ENCODE measurements at places on chromosomes 2 and 18. TPM values are rescaled to one million over a fixed set of nuclear protein-coding genes. Genes with fewer than 3 reads are reported as not detected.
A peak's percentile ranks its signal among the peaks of the same experiment; 100 is the strongest.

DNA sequence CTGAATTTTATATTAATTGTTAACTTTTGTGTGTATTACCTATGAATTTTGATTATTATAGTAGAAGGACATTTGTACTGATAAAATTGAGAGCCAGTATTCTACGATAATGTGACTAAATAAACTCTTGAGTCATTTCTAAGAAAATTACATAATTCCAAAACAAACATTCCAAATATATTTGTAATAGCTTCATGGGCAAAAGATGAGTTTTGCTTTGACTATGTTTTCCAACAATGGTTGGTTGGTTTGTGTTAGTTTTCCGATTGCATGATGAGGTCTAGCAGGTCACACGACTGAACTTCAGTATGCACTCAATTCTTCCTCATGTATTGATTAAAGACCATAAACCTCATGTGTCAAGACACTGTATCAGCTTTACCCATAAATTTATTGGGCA is 71.7 kb upstream of the WDR75 start:
- DNase-seq: no peak

DNA sequence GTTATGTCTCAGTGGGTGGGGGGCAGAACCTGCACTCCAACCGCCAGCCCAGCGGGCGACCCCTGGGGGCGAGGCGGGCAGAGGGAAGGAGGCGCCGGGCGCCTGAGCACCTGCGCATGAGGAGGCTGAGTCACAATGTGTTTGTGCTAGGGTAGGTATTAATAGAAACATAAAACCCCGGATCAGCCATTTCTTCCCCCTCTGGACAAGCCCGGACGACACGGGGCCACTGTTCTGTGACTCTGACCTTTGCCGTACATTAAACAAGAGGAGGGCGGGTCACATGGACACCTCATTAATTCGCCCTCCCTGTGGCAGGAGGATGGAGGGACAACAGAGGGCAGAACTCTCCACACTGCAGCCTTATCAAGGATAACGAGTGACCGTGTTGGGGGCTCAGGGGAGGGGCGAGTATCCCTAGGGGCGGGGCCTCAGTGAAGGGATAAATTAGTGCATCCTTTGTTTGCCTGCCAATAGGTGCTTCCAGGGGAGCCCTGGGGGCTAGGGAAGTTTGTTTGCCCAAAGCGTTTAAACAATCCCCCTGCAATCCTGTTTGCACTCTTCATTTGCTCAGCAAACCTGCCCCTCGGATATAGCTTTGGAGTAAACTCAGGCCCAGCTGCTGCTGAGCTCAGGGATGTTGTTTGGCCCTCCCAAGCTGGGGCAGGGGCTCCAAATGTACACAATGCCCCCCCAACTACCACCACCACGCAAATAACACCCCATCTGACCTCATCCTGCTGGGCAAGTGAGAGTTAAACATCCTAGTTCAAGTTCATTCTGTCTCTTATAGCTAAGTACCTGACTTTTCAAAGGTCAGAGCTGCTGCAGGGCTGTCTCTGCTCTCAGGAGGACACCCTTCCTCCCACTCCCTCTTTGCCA is 171.2 kb upstream of the GLI2 start:
- DNase-seq: peak; percentile 29

GRCh38 chr2:203798296-203799087 is 69.1 kb upstream of the CTLA4 start:
- DNase-seq: no peak

GRCh38 chr2:46347648-46348280 is 50.6 kb downstream of the EPAS1 start:
- no peak for DNase-seq

DNA sequence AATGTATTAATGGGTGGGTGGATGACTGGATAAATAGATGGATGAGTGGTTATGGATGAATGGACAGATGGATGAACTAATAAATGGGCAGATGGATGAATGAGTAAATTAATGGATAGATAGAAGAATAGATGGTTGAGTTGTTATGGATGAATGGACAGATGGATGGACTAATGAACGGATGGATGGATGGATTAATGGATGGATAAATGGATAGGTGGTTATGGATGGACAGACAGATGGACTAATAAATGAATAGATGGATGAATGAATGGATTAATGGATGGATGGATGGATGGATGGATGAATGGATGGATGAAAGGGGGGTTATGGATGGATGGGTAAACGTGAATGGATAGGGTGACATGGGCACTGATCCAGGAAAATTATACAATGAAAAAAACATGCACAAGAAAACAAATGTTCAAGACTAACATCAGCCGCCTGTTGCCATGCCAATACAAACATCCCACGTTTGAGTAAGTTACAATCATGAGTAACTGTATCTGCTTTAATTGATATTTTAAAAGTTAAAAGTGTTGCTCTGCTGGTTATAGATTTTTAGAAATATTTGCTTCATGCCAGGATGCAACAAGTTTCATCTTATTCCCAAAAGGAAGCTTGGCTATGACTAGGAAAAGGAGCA is 20.8 kb downstream of the PXDN start:
- DNase-seq: no peak

DNA sequence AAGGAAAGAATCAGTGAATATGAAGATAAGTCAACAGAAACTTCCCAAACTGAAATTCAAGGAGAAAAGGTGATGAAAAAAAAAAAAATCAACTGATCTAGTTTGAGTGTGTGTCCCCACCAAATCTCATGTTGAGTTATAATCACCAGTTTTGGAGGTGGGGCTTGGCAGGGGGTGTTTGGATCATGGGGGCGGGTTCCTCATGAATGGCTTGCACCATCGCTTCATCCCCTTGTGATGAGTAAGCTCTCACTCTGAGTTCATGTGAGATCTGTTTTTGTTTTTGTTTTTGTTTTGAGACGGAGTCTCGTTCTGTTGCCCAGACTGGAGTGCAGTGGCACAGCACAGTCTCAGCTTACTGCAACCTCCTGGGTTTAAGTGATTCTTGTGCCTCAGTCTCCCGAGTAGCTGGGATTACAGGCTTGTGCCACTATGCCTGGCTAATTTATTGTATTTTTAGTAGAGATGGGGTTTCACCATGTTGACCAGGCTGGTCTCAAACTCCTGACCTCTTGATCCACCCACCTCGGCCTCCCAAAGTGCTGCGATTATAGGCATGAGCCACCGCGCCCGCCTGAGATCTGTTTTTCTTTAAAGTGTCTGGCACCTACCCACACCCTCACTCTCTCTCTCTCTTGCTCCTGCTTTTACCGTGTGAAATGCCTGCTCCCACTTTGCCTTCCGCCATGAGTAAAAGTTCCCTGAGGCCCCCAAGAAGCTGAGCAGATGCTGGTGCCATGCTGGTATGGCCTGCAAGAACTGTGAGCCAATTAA is 4.0 kb upstream of the SLC66A2 start:
- no peak for DNase-seq

- peak; percentile 79 for DNase-seq
These were observed 400 bp downstream of the CCDC88A start for GRCh38 chr2:55419233-55419678.

GRCh38 chr2:174777347-174778084 is 13.2 kb upstream of the CHRNA1 start:
- no peak for DNase-seq

GRCh38 chr2:78977661-78978145 is 47.8 kb upstream of the REG3G start:
- no peak for DNase-seq

DNA sequence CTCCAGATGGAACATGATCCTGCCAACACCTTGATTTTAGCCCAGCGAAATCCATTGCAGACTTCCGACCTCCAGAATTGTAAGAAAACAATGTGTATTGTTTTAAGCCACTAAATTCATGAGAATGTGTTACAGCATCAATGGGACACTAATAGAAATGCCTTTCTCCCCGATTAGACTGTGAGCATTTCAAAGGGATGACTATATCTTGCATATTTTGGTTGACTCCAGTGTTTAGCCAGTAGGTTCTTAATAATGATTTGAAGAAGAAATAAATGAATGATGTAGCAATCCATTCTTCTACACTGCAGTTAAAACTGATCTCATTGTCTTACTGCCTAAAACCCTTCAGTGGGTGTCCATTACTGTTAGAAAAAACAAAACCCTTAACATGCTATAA is 67.4 kb upstream of the ACVR1C start:
- no peak for DNase-seq

DNA sequence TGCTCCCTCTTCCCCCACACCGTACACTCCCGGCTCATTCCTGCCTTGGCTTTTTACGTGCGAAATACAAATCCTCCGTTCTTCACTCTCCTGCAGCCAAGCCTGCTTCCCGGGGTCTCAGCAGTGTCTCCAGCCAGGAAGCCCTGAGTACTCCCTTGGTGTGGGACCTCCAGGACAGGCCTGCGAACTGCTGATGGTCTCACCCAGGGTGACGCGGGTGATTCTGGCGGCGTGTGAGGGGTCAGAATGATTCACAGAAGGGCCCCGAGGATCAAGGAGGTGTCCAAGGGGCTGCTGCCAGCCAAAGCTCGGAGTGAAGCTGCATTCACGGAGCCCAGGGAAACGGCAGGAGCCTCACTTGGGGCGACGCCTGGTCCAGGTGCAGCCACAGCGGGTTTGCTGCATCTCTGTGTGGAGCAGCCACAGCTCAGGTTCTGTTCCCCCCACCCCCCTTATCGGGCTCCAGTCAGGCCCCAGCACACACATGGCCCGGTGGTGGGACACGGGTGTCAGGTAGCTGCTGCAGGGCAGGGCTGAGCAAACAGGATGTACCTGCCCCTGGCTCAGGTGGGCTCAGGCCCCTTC is 337.7 kb upstream of the MYT1L start:
- no peak for DNase-seq

GRCh38 chr2:45138904-45139303 is 129.7 kb upstream of the SIX2 start:
- DNase-seq: no peak

- peak; percentile 51 for DNase-seq
These were observed 290.3 kb downstream of the C1D start for GRCh38 chr2:67772216-67773170.

GRCh38 chr2:201931951-201932350 is 101.7 kb upstream of the FZD7 start:
- DNase-seq: no peak

GRCh38 chr18:24986666-24987302 is 365.2 kb downstream of the ZNF521 start:
- DNase-seq: no peak

DNA sequence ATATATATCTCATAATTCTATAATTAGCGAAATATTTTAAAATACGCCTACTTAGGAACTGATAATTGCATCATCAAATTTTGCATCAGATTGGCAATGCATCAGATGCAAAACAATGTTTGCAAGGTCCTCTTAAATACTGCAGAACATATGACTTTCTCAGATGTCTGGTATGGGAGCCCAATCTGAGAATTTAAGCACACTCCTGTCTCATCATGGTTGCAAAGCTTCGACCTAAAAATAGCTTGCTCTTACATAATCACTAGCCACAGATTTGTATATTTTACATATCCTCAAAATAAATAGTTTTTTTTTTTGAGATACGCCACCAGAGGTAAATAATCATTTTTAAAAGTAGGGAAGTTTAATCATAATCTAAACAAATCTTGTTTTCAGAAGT is 123.2 kb downstream of the CABYR start:
- DNase-seq: no peak

- DNase-seq: no peak
These were observed 13.3 kb upstream of the CCDC85A start for GRCh38 chr2:56170504-56170903.

DNA sequence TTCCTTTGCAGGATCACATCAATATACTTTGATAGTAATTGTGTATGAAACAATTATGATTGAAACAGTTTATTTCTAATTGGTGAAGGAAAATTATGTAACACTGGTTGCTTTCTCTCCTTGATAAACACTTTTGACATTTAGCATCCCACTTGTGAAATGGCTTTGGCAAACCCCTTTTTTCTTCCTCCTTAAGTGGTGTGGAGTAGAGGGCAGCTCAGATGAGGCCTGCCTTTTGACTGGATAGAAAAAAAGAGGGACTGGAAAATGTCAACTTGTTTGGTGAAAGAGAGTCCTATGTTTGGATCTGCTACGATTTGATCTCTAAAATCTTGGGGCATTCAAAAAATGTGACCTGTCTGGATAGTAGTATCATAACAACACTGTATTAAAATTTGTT is 318.3 kb downstream of the MEIS1 start:
- DNase-seq: no peak

DNA sequence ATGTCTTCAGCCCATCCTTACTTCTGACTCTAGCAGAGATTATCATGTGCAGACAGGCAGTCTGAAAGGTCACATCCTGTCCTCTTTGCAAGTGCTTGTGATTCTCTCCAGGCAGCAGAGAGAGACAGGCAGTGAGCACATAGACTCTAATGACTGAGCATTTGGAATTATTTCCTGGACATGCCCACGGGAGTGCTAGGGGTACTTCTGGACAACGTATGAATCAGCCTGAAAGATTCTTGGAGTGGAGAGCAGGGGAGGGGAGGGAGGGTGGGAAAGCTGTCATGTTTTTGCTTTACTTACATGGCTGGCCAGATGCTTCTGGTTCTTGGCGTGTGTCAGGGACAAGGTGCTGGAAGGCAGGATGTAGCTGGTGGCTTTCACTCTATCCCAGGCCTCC is 150.6 kb downstream of the RIF1 start:
- DNase-seq: no peak

DNA sequence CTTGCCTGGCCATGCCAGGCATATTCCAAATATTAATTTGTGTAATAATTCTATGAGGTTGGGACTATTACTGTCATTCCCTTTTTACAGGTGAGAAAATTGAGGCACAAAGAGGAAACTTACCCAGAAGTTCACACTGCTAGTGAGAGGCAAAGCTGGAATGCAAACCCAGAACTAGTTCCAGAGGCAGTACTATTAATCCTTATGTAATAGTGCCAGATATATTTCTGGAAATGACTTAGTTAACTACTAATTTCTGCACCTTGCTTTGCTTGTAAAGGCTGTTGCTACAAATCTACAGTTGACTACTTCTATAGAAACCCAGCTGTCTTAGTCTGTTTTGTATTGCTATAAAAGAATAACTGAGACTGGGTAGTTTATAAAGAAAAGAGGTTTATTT is 5.3 kb upstream of the CFLAR start:
- DNase-seq: no peak

GRCh38 chr18:51654488-51655326 is 457.2 kb upstream of the MEX3C start:
- DNase-seq: no peak

GRCh38 chr2:131394147-131394931 is 30.4 kb upstream of the RAB6D start:
- no peak for DNase-seq

Gene FAP
- polyA plus RNA-seq: 11.1 TPM

Gene CXCR4
- 47.1 TPM for polyA plus RNA-seq

Gene DYSF
- polyA plus RNA-seq: 18.1 TPM

Gene PFN4
- polyA plus RNA-seq: 3.0 TPM

Gene DNMT3A
- polyA plus RNA-seq: 105 TPM

Gene CNTNAP5
- polyA plus RNA-seq: not detected

Gene CAVIN2
- 44.7 TPM for polyA plus RNA-seq

Gene SAP130
- polyA plus RNA-seq: 24.6 TPM

Gene DUSP19
- polyA plus RNA-seq: 4.4 TPM

Gene KLHL30
- 0.41 TPM for polyA plus RNA-seq

Gene KCNG2
- polyA plus RNA-seq: 0.46 TPM

Gene ANKRD30BL
- polyA plus RNA-seq: 0.79 TPM

Gene AGAP1
- 21.2 TPM for polyA plus RNA-seq

Gene DPY30
- 105 TPM for polyA plus RNA-seq

Gene PLGLB1
- polyA plus RNA-seq: 6.4 TPM
